Heart left ventricle (tissue), 16 donors: ENCODE measurements at places on chromosomes 11 and 22. TPM values are rescaled to one million over a fixed set of nuclear protein-coding genes. Genes with fewer than 3 reads are reported as not detected.
A peak's percentile ranks its signal among the peaks of the same experiment; 100 is the strongest.

Gene TRIM51
- polyA plus RNA-seq = not detected

DNA sequence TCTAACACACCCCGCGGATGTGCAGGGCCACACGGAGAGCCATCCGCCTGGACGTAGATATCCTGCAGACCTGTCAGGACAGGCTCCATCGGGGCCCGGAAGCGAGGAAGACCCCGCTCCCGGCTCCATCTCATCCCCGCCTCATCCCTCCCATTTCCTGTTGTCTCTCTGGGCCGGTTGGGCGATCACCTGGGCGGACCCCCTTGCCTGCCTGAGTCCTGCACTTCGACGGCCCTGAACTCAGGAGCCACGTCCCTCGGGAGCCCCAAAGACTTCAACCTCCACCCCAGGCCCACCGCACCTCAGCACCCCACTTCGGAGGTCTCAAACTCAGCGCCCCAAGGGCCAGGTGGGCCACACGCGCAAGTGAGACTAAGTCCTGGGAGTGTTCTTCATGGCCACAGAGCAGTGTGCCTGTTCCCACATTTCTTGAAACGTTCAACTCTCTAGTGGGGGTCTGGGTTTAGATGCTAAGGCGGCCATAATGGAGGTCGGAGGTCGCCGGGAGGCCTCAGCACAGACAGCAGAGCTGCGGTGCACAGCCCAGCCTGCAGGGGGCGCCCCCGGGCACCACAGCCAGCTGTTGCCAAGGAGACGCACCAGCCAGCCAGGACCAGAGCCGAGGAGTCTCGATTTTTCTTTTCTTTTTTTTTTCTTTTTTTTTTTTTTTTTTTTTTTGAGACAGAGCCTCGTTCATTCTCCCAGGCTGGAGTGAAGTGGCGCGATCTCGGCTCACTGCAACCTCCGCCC is 26.0 kb upstream of the FADD start:
- no peak for DNase-seq

DNA sequence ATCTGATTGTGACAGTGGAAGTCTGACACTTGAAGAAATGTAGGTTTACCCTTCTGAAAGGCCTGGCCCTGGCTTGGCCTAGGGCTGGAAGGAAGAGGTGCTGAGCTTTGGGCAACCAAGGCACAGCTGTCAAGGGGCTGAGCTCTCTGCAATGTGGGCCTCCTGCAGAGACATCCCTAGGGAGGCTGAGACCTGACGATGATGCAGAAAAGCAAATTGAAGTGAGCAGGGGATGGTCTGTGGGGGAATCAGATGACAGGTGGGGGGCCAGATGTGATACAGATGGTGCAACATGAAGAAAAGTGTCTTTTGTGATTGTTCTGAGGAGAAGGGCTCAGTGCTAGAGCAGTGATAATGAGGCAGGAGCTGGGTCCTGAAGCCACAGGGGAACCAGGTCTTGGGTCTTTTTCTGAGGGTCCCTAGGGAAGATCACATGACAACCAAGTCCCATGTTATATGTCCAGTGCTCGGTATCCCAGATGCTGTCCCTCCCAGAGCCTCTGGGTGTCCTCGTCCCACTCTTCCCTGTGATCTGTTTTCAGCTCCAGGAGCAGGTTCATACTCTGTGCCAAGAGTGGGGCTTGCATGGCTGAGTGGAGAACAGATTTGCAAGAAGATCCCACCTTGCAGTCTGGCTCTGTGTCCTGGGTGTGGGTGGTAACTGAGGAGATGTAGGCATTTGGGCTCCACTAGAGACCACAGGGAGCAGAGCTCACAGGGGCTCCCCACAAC is 79.9 kb upstream of the VPREB1 start:
- no peak for DNase-seq

DNA sequence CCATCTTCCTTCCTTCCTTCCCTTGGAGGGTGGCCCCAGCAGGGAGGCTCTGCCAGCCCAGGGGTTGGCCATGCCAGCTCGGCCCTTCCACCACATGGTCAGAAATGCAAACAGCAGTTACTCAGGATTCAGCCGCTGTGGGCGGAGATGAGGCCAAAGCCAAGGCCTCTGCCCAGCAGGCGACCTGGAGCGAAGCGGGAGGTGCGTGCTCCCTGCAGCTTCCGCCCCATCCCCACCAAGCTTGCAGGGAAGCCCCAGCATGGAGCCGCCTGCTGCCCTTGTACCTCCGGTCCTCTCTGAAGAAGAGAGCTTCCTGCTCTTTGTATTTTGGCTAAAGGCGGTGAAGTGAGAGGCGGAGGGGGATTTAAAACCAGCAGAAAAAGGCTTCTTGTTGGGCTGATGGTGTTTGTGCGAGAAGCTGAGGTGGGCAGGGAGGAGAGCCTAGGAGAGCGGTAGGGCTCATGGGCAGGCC is 50.4 kb downstream of the ANO1 start:
- no peak for DNase-seq

- DNase-seq = no peak
These were observed 4.1 kb downstream of the CASP4 start for GRCh38 chr11:104964247-104964646.

GRCh38 chr11:112522536-112522935 is 261.9 kb upstream of the PLET1 start:
- no peak for DNase-seq

Gene KIAA1671
- 4.5 TPM for polyA plus RNA-seq

DNA sequence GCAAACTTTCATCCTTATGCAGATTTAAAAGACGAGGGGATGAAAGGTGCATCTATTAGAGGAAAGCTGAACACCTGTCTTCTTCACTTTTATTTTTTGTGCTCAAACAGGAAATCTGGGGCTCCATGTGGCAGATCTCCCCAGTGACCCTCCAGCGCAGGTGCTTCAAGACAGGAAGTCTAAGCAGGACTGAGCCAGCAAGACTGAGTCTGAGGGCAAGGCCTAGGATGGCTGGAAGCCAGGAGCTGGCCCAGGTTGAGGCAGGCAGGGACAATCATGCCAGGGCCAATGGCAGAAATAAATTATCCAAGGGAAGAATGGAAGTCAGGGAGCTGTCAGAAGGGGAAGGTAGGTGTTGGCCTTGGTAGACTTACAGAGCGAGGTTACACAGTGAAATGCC is 101.1 kb upstream of the SPON1 start:
- no peak for DNase-seq

Gene OR51B2
- polyA plus RNA-seq = not detected

DNA sequence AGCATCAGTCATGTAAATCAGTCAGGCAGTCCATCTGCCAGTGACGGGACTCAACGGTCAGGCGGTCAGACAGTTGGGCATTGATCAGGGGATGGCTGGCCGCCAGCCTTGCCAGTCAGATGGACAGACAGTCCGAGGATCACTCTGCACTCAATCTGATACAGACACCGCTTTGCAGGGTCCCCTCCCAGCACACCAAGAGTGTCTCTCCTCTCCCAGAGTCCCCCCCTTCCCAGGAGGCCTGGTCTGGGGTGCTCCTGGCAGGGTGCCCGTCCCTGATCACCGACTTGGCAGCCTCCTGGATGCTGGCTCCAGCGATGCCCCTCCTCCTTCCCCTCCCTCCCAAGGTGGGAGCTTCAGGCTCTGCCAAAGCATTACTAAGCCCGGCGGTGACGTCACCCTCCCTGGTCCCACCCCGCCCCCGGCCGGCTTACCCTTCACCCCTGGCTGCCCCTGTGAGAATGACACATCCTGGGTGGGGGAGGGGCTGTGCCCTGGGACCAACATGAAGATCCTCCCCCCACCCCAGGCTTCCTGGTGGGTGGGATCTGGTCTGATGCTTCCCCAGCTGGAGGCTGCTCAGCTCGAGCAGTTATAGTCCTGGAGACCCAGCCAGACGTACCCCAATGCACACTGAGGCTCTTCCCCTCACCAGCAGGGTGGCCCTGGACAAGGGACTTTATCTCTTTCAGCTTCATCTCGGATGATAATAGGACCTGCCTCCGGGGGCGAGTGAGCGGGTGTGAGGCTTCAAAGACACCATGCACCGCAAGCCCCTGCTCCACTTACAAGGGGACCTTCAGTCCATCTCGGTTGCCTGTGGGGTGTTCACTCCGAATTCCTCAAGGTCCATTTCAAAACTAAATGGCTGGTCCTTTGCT is 69.2 kb downstream of the CD82 start:
- peak; percentile 92 for DNase-seq

- no peak for DNase-seq
These were observed 138.2 kb upstream of the TENM4 start for GRCh38 chr11:79579063-79579462.

GRCh38 chr11:59224351-59224928 is 11.7 kb upstream of the MPEG1 start:
- DNase-seq = no peak

GRCh38 chr11:64581057-64581523 is 9.9 kb upstream of the SLC22A12 start:
- no peak for DNase-seq

Gene MPPED2
- 2.7 TPM for polyA plus RNA-seq

- no peak for DNase-seq
These were observed 36.3 kb upstream of the SOX6 start for GRCh38 chr11:16392616-16393015.

DNA sequence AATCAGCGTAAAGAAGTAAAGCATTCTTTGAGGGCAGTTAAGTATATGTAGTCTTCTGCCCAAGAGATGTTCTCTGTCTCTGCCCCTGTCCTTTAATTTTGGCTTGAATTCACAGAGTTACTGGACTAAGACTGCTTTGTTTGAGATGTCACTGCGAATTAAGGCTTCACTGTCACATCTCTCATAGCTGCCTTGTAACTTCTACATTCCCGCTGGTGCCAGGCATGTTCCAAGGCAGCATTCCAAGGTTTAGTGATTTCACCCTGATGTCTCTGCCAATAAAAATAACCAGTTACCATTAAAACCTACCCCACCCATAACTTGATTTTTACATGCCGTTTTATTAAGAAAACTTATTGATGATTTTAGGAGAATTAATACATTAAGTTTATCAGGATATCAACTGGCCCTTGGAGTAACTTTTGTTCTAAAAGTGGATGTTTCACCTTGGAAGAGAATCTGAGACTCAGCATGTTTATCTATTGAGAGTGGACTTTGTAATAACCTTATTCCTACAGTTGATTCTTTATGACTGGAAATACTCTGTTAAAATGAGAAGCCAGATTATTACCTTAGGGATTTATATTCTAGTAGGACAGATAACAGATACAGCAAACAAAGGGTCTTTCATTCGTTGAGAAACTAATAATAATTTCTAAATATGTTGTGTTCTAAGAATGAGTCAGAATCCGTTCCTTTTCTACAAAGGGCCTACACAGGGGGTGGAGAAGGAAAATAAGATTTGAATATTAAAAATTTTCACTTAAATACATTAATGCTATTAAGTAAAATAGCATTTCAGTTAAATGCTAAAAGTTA is 110.2 kb downstream of the UVRAG start:
- DNase-seq = peak; percentile 27

Gene DCHS1
- 6.6 TPM for polyA plus RNA-seq

Gene HBB
- 53.3 TPM for polyA plus RNA-seq

GRCh38 chr11:68296344-68297051 is 15.9 kb upstream of the LRP5 start:
- no peak for DNase-seq

GRCh38 chr11:640021-640706 is 3.1 kb downstream of the DRD4 start:
- no peak for DNase-seq

Gene FZD4
- polyA plus RNA-seq = 11.6 TPM

Gene MYRF
- 0.11 TPM for polyA plus RNA-seq

DNA sequence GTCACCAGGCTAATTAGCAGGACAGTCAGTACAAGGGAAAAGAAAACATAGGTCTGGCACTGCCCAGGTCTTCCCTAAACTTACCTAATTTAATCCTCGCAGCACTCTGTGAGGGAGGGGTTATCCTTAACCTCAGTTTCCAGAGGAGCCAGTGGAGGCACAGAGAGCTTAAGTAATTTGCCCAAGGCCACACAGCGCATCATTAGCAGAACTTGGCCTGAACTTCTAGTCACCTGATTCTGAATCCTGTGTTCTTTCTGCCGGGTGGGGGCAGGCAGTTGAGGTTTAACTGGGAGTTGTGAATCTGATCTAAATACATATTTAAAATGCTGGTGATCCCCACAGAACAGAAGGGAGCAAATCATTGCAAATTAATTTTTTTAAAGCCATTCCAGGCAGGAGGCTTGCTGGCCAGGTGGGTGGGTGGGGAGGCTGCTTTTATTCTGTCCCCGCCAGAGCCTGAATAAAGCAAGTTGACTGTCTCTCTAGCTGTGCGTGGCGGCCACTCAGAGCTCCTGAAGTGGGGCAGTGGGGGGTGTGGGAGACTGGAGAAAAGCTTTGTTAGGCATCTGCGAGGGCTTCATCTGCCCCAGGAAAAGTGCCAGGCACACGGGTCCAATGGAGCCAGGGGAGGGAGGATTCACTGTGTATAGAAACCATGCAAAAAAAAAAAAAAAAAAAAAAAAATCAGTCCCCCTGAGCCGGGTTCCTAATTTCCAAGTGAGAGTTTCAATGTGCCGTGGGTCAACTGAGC is 66.1 kb downstream of the NFAM1 start:
- no peak for DNase-seq

GRCh38 chr22:29925402-29925801 is 42.4 kb downstream of the MTMR3 start:
- DNase-seq = no peak

Gene IRAG1
- polyA plus RNA-seq = 3.0 TPM

- no peak for DNase-seq
These were observed 21.2 kb downstream of the PTPRJ start for GRCh38 chr11:48001438-48002021.

- no peak for DNase-seq
These were observed 25.0 kb downstream of the SNX19 start for GRCh38 chr11:130891326-130891725.

Gene HSPB2
- polyA plus RNA-seq = 67.9 TPM

DNA sequence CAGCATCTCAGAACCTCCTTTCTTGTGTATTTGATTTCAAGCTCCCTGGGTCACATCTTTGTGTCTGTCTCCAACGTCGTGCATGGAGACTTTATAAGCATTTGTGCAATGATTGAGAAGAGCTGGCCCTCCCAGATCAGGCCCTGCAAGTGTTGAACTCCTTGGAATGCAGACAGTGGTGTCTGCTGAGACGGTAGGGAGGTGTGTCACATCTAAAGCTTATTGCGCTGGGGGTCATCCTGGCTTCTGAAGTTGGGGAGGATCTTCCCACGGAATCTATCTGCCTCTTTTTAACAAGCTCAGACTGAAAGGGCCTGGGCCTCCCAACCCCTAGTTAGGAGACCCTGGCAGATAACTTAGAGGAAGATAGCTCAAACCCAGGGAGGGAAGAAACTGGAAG is 6.7 kb downstream of the APLNR start:
- no peak for DNase-seq

- peak; percentile 53 for DNase-seq
These were observed 13.6 kb downstream of the PARVB start for GRCh38 chr22:44037519-44038375.
